ENCODE measurements at places on chromosomes 5 and 9.

- no peak for DNase-seq
Measured at GRCh38 chr5:32551865-32552264, 33.5 kb upstream of the SUB1 start.

- no peak for DNase-seq
Measured at GRCh38 chr5:168372356-168372946, 81.0 kb downstream of the WWC1 start.

GRCh38 chr9:14433351-14434157, 119.6 kb upstream of the NFIB start:
- DNase-seq, result no peak

DNA sequence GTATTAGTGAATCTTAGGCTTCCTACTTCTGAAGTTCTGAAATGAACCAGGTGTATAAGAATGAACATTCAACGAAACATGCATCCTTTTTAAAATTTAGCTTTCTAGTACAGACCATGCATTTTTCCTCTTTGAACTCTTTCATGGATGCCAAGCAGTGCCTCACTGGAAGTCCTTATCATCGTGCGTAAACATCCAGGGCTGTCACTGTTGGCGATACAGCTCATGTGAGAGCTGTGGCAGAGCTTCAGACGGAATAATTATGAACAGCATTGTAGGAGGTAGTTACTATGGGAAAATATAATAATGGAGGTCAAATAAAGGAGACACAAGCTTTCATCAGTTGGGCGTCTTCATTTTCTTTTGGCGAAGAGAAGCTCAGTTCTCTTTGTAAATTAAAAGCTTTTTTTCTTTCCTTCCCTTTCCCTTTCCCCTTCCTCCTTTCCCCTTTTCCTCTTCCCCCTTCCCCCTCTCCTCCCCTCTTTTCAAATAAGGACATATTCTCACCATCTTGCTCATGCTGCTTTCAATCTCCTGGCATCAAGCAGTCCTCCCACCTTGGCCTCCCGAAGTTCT, 167.3 kb downstream of the KDM4C start:
- no peak for DNase-seq

GRCh38 chr5:154410786-154411185, 35.0 kb upstream of the SAP30L start:
- DNase-seq, result no peak

GRCh38 chr9:126853667-126854066, 6.8 kb upstream of the ZBTB34 start:
- no peak for DNase-seq

GRCh38 chr5:33433303-33434240, 7.2 kb upstream of the TARS1 start:
- DNase-seq, result no peak

- DNase-seq, result no peak
Measured at GRCh38 chr5:150345716-150346115, 11.8 kb upstream of the TCOF1 start.

GRCh38 chr5:157198277-157198986, 17.8 kb downstream of the ITK start:
- no peak for DNase-seq

DNA sequence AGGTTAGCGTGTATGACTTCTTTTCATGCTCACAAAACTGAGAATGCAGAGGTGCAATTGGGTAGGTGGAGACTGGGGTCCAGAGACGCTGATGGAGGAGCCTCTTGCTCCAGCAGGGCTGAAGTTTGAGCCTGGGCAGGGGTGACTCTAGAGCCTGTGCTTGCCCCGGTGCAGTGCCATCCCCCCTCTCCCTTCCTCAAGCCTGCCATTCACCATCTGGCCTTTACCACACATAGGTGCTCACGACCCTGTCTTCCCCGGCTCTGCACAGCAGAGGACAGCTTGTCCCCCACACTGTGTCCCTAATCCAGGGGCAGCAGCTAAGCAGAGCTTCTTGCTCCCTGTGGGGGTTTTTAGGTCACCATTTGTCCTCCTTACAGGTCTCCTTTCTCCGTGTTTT, 86.5 kb downstream of the DAP start:
- no peak for DNase-seq

DNA sequence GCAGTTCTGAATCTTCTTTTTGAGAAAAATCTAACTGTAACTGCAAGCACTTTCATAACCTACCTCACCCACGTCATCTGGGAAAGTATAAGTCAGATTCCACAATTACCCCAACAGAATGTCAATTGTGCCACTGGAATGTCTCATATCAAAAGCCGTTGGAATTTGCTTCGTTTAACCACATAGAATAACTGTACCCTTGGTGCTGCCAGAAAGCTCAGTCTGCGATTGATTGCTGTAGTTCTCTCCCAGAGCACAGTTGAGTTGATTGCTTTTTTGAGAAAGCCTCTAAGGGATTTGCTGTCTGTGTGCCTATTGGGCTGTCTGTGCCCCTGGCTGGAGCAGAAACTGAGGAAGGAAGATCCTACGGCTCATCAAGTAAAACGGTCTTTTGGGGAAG, 583.6 kb downstream of the TMEM38B start:
- no peak for DNase-seq

DNA sequence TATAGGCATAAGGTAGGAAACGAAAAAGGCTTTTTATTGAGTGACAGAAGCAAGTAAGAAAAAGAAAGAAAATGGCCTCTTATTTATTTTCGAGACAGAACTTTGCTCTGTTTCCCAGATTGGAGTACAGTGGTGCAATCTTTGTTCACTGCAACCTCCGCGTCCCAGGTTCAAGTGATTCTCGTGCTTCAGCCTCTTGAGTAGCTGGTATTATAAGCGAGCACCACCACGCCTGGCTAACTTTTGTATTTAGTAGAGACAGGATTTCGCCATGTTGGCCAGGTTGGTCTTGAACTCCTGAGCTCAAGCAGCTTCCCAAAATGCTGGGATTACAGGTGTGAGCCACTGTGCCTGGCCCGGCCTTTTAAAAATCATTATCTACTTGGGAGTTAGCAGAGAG, 70.7 kb downstream of the NSD1 start:
- DNase-seq, result no peak

- DNase-seq, result no peak
Measured at GRCh38 chr5:87094833-87095232, 172.8 kb upstream of the RASA1 start.

- DNase-seq, result peak; percentile 98
Measured at GRCh38 chr9:108444400-108445358, 411.1 kb downstream of the ACTL7B start.

DNA sequence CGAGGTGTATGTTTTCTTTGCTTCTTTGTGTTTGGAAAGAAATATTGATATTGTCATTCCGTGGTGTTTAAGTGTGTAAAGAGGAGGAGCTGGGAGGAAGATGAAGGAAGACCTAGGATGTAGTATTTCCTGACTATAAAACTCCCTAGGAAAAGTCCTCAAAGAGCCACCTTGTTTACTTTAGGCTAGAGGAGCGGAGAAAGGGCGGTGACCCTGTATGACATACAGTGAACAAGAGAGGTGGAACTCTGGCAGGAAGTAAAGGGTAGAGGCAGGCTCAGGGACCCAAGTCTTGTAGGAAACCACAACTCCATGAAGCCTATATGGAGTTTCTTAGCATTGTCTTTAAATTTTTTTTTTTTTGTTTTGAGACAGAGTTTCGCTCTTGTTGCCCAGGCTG, 303.9 kb downstream of the DOCK8 start:
- no peak for DNase-seq

DNA sequence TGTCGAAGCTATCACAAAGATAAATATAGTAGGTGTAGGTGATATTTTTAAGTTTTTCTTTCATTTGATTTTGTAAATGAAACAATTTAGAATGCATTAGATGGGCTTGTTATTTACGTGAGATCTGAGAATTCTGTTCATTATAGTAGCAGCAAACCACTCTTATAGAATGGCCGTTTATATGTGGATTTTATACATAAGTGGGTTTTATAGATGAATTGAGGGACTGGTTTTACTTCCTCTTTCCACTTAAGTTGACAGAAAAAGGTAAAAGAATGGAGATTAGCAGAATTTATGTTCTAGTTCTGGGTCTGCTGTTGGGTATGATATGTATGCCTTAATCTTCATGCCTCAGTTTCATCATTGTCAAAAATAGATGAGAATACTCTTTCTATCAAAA, 5.6 kb downstream of the RMI1 start:
- no peak for DNase-seq

DNA sequence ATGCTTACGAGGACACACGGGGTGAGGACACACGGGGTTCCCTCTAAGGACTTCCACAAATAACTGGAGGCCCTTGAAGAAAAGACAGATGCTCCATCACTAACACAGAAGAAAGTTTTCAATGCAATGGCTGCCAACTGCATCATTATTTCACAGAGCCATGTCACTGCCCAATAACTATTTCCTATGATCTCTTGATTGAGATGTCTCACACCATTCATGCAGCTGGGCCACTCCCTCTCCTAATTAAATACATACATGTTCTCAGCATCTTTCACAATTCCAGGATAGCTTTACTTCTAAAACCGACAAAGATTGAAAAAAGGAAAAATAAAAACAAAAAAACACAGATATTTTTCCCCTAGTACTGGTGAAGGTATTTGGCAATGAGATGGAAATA, 650.8 kb downstream of the SEMA5A start:
- no peak for DNase-seq

DNA sequence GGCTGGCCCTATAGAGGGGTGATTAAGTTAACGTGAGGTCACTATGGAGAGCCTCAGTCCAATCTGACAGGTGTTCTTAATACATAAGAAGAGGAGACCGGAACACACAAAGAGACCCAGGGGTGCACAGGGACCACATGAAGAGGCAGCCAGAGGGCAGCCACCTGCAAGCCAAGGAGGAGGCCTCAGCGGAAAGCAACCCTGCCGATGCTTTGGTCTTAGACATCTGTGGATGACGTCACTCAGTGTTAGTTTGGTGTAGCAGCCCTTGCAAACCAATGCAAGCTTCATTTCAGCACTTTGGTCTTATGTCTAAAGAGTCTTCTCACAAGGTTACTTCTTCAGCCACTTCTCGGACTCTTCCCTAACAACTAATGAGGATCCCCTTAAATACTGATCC, 47.6 kb upstream of the GRHPR start:
- DNase-seq, result no peak

DNA sequence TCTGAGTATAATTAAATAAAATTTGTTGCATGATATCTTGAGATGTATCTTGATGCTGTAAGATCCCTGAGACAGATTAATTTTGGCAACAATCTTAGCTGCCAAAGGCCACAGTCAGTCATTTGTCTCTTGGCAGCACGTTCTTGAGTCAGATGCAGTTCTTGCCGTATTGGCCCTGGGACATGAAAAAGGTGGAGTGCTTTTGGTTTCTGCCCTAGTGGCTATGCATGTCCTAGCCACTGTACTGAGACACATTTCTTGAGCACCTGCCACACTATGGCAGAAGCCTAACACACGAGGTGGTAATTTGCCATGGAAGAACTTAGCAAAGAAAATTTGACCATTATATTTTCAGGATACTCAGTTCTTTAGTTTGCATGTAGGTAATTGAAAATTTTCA, 45.0 kb upstream of the PHF2 start:
- no peak for DNase-seq

DNA sequence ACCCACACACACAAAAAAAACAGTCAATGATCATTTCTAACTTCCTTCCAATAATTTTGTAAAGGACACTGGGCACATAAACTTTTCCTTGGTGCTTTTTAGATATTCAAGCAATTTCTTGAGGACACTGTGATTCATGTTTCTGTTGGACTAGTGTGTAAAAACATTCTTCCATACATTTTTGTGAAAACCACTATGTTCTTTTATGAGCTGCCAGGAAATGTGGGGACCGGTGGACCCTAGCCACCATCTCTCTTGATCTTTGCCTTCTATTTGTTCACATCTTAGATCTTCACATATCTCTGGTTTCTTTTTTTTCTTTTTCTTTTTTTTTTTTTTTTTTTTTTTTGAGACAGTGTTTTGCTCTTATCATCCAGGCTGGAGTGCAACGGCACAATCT, 287.4 kb downstream of the GLIS3 start:
- DNase-seq, result no peak

GRCh38 chr9:107603281-107603680, 113.7 kb upstream of the KLF4 start:
- DNase-seq, result no peak

GRCh38 chr9:120383611-120383998, 196.4 kb downstream of the CDK5RAP2 start:
- DNase-seq, result no peak

- DNase-seq, result no peak
Measured at GRCh38 chr5:94833851-94834250, 215.4 kb downstream of the SLF1 start.

- no peak for DNase-seq
Measured at GRCh38 chr5:1555808-1556731, 32.3 kb upstream of the LPCAT1 start.

DNA sequence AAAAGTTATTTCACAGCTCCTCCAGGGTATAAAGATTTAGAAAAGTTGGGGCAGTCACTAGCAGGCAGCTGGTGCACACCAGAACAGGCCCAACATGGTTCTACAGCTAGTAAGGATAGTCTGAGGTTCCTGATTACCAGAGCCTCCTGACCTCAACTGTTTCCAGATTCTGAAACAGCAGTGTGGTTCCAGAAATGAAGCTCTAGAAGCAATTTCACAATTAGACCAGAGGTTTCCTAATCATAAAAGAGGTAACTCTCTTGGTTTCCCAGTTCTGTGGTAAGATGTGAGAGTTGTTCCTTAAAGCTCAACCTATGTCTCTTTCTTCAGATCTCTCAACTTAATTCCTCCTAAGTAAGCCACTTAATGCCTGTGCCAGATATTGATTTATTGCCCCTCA, 11.9 kb downstream of the AGTPBP1 start:
- DNase-seq, result no peak

- DNase-seq, result no peak
Measured at GRCh38 chr9:135082536-135082935, 4.9 kb upstream of the OLFM1 start.

GRCh38 chr9:35673132-35674024, at the start of gene CA9:
TSS of gene CA9 (plus strand) at chr9:35673928. CDS start at chr9:35673960, 32 bp downstream.
- DNase-seq, result no peak

DNA sequence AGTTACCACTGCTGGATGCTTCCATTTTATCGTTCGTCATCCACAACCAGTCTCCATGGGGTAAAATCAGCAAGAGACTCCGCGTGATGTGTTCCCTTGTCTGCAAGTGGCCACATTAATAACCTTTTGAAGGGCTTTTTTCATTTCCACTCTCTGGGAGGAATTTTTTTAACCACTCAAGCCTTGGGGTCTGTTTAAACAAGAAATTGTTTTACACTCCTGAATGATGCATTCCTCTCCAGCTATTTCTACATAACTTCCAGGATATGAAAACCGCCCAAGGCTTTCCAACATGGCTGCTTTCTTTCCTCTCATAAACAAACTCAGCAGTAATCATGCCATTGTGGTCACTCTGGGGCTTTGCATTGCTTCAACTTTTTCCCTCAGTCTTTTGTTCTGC, 217.2 kb upstream of the DAPK1 start:
- DNase-seq, result no peak

DNA sequence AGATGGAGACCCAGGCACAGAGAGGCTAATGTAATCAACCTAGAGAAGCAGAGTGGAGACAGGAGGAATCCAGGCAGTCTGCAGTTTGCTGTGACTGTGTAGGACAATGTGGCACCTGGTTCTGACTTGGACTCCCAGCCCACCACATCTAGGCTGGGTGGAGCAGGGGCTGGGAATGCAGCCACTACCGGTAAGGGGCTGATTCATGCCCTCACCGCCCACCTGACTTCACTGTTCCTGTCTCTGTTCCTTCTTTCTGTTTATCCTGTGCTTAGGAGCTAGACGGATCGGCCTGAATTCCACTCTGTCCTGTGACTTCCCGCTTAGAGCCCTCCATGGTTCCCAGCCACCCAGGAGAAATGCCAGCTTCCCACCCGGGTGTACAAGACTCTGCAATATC, 2.6 kb downstream of the PDLIM4 start:
- no peak for DNase-seq

GRCh38 chr5:164581889-164582288, 1076.5 kb downstream of the MAT2B start:
- DNase-seq, result peak; percentile 18
